Transverse colon (tissue), 4 donors: ENCODE measurements at places on chromosomes 7 and 10.

- no peak for DNase-seq
These were observed 2.5 kb downstream of the PNLIPRP1 start for GRCh38 chr10:116593139-116593740.

DNA sequence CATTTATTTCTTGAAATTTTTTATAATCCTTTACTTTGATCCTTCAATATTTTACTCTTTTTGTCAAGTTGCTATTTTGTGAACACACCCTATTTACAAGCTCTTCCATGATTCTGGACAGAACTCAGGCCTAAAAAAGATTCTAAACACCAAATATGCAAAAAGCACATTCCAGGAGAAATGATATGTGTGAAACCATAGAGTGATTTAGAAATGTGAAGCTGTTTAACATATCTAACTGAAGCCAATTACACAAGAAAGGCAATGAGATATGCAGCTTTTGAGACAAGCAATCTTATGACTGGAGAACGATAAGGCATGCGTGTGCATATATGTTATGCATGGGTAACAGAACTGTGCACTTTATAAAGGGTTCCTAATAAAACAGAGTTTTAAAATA is 243.0 kb downstream of the CACNA2D1 start:
- no peak for DNase-seq

DNA sequence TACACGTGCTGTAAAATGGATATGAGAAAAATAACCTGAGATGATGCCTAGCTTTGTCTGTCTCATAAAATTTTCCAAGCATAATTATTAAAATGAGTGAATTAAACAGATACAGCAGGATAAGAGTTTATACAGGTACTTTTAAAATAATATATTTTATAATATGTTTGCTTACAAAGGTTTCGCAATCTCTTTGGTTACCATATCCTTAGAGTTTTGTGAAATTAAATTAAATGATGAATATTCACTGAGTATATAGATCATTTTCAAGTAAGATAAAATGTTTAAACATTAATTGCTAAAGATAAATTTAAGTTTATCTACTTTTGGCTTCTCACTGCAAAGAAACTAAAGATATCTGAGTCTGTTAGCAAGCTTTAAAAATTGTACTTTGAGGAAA is 11.4 kb downstream of the SHTN1 start:
- no peak for DNase-seq

DNA sequence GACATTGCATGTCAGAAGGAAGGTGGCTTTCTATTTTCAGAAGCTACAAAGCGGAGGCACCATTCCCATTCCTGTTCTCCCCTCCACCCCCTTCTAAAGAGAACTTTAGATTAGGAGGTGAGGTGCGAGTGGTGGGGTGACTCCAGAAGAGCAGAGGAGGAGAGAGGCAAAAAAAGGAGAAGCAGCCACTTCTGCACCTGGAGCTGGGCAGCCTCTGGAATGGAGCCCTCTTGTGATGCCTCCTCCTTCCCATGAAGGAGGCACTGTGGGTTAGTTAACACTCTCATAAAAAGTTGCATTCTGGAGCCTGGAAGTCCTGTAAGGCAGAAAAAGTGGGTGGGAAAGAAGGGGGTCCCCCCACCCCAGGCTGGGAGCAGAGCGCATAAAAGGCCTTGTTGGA is 4.8 kb downstream of the PTF1A start:
- no peak for DNase-seq

DNA sequence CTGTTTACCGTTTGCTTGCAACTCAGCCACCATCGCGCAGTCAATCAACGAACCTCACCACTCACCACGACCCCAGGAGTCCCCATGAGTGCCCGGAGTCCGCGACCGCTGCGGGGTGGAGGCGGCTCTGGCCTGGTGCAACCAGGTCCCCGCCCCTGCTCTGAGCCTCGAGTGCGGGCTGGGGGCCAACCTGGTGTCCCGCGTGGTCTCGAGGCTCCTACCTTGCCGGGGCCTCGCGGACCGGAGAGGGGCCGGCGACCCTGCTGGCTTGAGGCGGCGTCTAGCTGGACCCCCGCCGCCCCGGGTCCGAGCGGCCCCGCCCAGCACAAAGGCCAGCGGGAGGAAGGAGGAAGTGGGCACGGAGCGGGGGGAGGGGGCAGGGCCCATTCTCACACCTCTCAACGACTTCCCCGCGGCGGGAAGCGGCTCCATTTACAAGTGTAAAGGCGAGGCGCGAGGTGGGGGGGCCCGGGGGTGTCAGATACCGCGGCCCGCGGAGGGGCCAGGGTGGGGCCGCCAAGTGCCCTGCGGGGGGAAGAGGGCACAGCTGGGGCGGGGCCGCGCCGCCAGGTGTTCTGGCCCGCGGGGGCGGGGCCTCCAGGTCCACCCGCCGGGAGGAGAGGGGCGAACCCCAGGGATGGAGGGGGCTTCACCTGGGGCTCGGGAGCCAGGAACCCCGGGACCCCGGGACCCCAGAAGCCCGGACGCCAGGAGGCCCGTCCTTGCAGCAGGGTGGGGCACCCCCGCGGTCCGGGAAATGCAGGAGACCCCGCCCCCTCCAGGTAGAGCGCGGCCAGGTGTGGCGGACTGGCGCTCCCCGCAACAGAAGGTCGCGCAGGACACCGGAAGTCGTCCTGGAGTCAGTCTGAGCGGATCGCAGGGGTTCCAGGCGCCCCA is 8.6 kb downstream of the CTBP2 start:
- DNase-seq = peak; percentile 86

DNA sequence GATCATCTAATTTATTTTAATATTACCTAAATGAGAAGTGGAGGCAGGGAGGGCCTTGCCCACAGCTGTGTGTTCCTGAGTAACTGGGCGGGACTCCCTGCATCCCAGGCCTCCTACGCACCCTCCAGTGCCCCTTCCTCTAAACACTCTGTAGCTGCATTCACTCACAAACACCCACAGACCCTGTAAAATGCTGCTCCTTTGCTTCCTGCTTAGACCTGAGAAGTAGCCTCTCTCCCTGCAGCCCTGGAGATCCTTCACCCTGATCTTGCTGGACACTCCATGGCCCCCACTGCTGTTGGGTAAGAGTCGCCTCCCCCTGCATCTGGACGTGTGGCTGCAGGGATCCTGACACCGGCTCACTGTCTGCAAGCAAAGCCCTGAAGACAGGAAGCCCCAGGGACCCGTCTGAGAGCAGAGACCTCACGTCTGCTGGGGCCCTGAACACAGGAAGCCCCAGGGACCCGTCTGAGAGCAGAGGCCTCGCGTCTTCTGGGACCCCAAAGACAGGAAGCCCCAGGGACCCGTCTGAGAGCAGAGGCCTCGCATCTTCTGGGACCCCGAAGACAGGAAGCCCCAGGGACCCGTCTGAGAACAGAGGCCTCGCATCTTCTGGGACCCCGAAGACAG is 589.8 kb downstream of the DNAJB6 start:
- no peak for DNase-seq

GRCh38 chr7:34451183-34451582 is 206.8 kb upstream of the NPSR1 start:
- no peak for DNase-seq

DNA sequence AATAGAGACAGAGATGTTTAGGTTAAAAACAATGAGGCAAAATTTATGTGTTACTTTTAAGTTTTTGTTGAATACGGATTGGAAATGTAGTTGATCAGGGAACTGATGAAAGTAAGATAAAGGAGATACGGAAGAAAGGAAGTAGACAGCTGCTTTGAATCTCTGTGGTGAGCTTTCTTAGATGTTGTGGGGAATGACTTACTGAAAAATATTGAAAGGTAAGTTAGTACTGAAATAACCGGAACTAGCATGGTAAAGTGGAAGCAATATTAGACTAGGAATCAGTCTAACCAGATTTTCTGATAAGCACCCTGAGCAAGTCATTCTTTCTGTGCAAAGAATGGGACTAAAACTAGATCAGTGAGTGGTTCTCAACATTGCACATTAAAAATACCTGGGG is 34.8 kb downstream of the LUC7L2 start:
- DNase-seq = no peak

DNA sequence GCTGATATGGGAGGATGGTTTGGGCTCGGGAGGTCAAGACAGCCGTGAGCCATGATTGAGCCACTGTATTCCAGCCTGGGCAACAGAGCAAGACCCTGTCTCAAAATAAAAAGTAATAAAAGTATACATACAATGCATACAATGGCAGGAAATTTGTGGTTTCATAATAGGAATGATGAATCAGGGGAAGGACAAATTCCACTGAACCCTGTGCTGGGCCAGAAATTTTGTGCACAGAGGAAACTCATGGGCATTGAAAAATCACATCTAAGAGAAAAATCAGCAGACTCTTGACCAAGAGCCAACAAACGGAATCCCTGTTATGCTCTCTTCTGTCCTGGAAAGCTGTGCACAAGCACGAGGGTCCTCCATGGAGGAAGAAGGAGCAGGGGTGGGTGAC is 35.1 kb downstream of the SEM1 start:
- no peak for DNase-seq

DNA sequence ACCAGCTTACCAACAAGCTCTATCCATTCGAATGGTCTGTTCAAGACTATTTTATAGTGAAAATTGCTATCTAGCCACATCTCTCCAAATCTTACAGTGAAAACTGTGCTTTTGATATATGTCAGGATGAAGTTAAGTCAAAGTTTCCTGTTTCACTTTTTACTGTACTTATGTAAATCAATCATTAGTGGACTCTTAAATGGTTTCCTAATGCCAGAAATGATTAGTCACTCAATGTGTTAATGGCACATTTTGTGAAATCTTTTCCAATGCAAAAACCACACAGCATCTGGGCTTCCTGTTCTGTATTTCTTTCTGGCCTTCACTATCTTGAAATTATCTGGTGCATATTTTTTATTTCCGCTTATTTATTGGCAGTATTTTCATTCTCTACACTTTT is 87.3 kb upstream of the STEAP1B start:
- no peak for DNase-seq

GRCh38 chr10:110034596-110034995 is 26.8 kb downstream of the ADD3 start:
- no peak for DNase-seq

DNA sequence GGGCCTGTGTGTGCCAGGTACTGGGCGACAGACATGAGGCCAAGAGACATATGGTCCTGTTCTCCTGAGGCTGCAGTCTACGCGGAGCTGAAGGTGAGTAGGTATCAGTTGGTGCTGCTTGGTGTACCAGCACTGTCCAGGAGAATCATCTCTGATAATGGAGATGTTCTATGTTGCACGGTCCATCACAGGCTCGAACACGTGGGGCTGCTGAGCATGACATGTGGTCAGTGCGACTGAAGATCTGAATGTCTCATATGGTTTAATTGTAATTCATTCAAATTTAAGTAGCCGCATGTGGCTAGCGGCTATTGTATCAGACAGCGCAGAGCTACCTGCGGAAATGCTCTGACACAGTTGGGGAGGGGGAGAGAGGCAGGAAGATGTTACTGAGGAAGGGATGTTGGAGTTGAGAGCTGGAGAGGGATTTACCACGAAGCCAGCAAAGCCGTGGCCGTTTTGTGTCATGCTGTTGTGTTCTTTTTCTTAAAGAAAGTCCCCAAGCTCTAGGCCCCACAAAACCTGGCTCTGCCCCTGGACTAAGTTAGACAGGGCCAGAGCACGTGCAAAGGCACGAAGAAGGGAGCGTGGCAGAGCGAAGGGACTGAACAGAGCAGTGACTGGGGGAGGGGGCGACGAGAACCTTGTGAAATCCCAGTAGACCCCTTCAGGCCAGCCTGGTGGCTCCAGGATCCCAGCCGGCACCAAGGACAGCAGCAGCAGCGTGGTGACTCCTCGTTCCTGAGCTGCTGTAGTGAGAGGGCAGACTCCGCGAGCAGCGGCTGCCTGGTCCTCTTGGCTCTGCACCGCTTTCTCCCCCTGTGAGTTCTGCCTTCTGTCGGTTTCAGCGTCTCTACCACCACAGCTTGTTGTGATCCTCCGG is 20.0 kb downstream of the SMKR1 start:
- no peak for DNase-seq

GRCh38 chr7:105675934-105676371 is 94.7 kb upstream of the EFCAB10 start:
- peak; percentile 23 for DNase-seq

DNA sequence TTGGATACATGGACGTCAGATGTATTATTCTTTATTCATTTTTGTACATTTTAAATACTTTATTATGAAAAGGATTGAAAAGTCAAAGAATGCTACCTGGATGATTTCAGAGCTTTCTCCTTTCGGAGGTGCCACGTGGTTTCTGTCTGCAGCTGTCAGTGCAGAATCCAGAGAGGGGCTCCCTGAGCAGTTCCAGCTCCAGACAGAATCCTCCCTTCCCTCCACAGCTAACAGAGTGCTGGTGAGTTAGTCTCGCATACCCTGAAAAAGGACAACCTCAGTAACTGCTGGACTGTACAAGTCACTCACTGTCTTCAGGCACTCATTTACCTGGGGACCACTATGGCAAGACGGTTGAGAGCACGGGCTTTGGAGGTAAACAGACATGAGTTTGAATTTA is 10.9 kb downstream of the DNMBP start:
- no peak for DNase-seq

DNA sequence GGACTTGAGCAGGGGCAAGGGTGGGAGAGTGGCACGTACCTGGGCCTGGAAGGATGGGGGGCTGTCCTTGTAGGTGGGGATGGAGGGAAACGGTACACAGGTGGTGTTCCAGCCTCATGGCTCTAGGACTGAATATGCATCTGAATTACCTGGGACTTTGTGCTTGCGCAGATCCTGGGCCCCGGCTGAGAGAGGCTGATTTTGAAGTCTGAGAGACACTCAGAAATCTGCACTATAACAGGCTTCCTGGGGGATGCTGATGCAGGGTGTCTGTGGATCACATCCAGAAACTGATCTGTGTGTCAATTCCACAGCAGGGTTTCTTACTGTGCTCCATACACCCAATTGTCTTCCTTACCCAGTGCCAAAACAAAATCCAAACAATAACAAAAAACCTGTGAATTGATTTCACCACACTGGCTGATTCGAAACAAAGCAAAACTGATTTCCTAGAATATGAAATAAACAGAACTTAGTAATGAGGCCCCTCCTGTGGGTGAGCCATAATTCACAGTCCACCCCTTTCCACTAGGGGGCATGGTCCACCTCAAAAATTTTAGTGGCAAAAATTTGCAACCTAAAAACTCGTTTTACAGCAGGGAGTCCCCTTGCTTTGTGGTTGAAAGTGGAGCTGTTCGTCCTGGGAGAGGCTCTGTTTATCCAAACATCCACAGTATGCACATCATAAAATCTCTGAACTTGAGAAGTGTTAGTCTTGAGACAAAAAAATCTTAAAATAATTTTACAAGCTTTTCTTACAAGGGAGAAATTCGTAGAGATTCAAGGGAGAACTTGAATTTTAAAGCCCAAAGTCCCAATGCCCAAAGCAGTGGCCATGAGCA is 32.0 kb upstream of the PLEKHA1 start:
- peak; percentile 19 for DNase-seq

- no peak for DNase-seq
These were observed 200.8 kb downstream of the ELMO1 start for GRCh38 chr7:37247861-37248260.

DNA sequence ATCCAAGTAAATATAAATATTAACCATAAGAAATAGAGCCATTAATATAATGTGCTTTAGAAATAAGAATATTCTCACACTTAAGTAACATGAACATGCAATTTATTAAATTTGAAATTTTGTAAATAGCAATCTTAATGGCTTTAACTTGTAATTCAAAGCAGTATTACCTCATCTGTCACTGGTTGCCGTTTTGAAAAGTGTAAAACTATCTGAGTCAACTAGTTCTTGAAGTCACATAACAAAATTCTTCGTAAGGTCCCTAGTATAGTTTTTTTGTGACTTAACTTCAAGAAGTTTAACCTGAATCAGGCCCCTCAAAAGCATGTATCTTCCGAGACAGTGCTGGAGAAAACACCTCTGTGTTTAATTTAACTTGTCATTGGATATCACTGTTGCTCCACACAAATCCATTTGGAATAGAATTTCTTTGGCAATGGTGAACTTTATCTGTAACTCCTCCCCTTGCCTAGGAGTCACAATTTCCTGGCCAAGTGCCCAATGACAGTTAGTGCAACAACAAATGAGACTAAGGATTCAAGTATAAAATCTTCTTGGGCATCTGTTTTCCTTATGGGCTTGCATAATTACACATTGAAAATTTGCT is 47.1 kb downstream of the NT5C2 start:
- DNase-seq = peak; percentile 56
